ENCODE measurements at places on chromosomes 1 and 21.

- DNase-seq: peak; percentile 88
These were observed at the start of gene ISG15 for GRCh38 chr1:1013105-1013921. Gene ISG15, plus strand, starts transcription at chr1:1013497. Its CDS starts 77 bp downstream, at chr1:1013574.

DNA sequence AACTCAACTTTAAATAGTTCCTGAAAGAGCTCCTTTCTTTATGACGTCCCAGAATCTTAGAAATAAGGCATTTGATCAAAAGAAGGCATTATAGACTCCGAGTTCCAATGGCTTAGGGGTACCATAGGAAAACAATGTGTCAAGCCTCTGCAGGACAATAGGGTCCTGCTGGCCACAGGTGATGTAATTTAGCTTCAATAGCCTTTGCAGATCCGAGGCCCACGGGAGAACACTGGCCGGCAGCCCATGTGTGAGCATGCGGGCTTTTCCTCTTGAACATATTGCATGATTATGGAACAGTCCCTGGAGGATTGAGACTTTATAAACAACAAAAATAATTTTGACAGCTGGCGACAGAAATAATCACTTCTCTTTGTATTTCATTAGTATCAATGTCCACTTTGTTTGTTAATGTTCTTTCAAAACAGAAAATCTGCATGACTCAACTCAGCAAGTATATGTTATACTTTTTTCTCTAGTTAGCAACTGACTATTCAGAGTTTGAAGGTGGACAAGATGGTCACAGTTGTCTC, 49.0 kb upstream of the NR5A2 start:
- no peak for DNase-seq

DNA sequence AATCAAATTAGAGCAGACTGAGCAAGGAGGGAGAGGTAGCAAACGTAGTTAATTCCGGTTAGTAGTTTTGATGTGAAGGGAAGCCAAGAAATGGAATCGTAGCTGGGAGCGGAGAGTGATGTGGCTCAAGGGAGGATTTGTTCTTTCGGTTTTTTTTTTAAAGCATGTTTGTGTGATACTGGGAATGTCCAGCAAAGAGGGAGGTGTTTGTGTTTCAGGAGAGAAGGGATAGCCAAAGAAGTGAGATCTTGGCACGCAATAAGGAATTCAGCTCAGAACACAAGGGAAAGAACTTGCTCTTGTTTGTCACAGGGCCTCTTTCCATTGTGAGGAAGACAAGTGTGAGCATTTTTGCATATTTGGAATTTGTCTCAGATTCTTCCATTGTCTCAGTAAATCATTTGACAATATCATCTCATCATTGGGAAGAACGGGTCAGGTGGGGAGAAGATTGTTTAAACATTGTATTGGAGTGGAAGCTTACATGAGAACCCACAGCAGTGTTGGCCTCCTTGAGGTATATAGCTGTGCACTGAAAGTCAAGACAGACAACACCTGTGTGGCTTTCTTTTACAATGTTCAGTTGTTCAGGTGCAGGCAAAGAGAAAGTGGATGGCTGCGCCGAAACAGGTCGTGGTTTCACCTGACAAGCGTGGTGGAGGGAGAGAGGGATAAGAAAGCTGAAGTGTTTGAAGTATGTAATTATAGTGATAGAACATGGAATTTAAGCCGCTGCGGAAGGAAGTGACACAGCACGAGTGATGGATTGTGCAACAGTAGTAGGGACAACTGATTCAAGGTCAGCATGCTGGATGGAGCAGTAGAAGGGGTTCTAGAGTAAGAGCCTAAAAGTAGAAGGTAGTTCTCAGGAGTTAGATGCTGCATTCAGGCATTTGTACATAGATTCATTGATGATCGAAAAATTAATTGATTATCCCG, 25.4 kb downstream of the FMN2 start:
- no peak for DNase-seq

GRCh38 chr1:26302733-26303405, 3.6 kb downstream of the UBXN11 start:
- DNase-seq: no peak

DNA sequence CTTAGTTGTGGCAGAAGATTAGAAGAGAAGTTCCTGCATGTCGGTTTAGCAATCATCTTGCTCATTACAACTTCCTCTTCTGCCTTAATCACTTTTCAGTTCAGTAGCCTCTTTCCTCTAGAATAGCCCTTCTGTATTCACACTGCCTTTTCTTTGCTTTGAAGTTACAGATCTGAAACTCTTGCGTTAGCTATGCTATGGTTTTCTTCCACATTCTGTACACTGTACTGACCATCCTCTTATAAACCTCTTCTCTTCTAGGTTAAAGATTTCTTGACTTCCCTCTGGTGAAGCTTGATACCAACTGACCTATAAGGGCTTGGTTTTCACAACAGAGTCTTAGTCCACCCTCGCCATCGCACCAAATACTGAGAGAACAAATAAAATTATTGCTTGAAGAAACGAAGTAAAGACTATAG, 35.0 kb downstream of the C21orf91 start:
- DNase-seq: peak; percentile 78

GRCh38 chr1:55302972-55303371, 87.8 kb upstream of the USP24 start:
- DNase-seq: no peak

DNA sequence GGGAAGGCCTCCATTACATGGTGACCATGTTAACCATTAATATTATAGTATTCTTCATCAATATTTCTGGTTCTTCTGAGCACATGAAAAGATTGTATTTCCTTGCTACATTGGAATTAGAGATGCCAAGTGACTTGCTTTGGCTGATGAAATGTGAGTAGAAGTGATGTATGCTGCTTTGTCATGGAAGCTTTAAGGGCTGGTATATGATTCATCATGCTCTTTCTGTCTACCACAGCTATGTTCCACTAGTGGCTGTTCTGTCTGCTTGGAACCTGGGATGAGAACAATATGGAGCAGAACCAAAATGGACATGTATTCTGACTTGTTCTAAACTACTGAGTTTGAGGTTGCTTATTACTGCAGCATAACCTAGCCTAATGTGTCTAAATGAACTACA, 163.3 kb downstream of the TM2D1 start:
- DNase-seq: no peak

DNA sequence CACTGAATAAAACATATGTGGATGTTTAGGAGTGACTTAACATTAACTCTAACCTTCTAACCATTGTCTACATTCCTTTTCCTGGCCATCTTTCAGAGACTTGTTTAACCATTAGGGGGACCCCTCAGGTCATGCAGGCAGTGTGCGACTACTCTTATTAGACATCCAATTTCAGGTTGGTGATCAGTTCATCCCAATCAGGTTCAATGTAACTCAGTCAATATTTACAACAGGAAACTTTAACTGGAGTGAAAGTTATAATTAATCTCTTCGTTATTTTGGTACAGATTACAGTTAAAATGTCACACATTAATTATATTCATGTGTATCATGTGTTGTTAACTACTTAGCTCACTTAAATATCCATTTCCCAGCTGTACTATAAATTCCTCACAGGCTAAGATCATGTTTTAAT, 68.8 kb upstream of the RGS1 start:
- no peak for DNase-seq

- peak; percentile 6 for DNase-seq
These were observed 36.0 kb downstream of the F5 start for GRCh38 chr1:169550294-169550693.

DNA sequence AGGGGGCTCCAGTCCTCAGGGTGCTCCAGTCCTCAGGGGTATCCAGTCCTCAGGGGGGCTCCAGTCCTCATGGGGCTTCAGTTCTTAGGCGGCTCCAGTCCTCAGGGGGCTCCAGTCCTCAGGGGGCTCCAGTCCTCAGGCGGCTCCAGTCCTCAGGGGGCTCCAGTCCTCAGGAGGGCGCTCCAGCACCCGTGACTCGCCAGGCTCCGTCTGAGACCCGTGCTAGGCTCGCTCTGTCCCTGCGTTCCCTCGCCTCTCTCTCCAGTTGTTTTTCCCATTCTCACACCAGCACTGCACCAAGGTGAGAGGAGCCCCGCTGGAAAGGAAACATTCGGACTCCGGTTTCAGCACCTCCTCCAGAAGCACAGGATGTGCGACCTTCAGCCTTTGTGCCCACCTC, 9.4 kb upstream of the OR2M2 start:
- DNase-seq: no peak

GRCh38 chr1:58754073-58754613, 29.7 kb downstream of the JUN start:
- DNase-seq: no peak

- no peak for DNase-seq
These were observed 8.5 kb upstream of the USP1 start for GRCh38 chr1:62428351-62428750.

DNA sequence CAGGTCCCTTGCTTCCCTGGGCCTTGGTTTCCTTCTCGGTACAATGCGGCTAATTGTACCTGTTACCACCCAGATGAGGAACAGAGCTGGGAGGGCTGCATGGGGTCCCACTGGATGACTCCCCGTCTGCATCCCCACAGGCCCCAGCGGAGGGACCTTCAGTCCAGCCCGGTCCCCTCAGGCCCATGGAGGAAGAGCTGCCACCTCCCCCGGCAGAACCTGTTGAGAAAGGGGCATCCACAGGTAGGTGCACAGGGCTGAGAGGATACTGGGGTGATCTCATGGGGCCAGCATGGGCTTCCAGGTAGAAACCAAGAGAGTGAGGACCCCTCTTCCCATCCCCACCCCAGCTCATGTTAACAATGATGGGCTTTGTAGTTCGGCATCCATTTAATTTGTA, 9.8 kb downstream of the FBLIM1 start:
- DNase-seq: no peak
